Adrenal gland (tissue), 19 donors: ENCODE measurements at places on chromosomes 16 and 17.

DNA sequence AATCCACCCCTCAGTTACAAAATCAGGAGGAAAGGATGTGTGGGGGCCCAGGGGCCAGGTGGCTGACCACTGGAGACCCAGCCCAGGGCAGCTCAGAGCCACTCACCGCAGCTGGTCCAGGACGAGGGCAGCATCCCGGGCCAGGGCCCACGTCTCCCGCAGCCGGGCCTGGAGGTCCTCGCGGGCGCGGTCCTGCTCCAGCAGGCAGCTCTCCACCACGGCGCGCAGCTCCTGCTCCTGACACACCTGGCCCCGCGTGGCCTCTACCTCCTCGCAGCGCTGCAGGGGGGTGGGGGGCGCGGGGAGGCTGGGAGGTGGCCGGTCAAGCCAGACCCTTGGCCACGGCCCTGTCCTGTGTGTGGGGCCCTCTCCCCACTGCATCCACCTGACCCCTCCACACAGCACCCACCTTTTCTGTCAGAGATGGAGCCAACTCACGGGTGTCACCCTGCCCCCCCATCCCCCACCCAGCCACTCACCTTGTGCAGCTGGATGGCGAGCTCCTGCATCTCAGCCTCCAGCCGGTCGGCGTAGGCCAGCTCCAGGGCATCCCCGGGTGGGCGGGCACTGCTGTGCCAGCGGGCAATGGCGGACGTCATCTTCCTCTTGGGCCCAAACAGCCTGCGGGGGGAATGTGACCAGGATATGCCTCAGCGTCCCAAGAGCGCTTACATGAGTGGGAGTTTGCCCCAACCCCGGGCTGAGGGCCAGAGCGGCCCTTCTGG is 5.1 kb downstream of the NUDT16L1 start:
- no peaks in the 10 kb centered on the region for H3K27me3 ChIP-seq
- peaks cover 82% of the 10 kb centered on the region for H3K36me3 ChIP-seq
- H3K4me1 ChIP-seq: peaks cover 31% of the 10 kb centered on the region
- H3K27ac ChIP-seq: no peak overlapping the region

- H3K36me3 ChIP-seq: no peaks in the 10 kb centered on the region
- H3K4me1 ChIP-seq: no peaks in the 10 kb centered on the region
- DNase-seq: no peak
- no peak overlapping the region for H3K4me3 ChIP-seq
- H3K27ac ChIP-seq: peak overlapping the region; percentile 10
Measured at GRCh38 chr17:39652587-39653315, 12.4 kb upstream of the TCAP start.

DNA sequence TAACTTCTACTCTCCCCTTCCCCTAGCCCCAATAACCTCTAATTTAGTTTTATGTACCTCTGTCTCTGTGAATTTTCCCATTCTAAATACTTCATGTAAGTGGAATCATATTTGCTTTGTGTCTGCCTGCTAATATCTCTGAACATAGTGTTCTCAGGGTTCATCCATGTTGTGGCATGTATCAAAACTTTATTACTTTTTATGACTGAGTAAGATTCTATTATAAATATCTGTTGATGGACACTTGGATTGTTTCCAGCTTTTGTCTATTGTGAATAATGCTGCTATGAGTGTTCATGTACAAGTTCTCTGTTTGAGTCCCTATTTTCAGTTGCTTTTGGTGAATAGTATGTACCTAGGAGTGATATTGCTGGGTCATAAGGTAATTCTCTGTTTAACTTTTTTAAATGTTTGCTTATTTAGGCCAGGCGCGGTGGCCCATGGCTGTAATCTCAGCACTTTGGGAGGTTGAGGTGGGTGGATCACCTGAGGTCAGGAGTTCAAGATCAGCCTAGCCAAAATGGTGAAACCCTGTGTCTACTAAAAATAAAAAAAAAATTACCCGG is 92.8 kb downstream of the CHD9 start:
- no peaks in the 10 kb centered on the region for H3K36me3 ChIP-seq
- H3K27ac ChIP-seq: no peak overlapping the region
- no peaks in the 10 kb centered on the region for H3K27me3 ChIP-seq
- no peak for DNase-seq

DNA sequence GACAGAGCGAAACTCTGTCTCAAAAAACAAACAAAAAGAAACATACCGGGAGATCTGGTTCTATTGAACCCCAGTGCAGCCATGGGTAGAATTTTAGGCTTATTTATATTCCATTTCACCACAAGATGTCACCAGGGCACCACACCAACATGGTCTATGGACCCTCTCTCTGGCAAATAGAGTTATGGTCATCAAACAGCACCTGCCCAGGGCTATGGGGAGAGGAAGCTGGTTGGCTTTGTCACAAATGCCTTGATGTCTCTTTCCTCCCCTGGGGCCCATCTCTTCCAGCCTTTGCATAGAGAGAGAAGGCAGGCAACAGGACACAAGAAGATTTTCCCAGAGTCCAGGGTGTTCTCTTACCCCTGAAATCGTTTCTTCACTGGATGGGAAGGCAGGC is 128.4 kb downstream of the WWOX start:
- no peaks in the 10 kb centered on the region for H3K27me3 ChIP-seq
- no peak for DNase-seq
- H3K27ac ChIP-seq: no peak overlapping the region
- H3K36me3 ChIP-seq: no peaks in the 10 kb centered on the region
- no peak overlapping the region for H3K4me3 ChIP-seq
